CD4-positive, alpha-beta T cell treated with Interleukin-15 for 4 hours (primary cell): ENCODE measurements at places on chromosomes 1 and 21.

DNA sequence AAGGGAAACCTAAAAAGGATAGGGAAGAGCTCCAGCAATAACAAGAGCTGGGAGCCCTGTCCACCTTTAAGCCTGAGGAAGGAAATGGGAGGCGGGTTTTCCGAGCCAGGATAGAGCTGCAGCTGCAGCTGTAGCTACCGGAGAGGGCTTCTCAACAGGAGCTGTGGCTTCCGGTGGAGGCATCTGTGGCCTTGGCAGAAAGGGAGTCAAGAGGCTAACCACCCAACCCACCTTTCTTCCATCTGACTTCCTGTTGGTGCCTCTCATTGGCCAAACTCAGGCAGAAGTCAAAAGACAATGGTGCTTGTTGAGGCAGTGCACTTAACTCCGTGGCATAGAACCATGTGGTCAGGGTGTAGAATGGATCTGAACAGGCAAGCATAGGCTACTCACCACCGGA, 313.1 kb upstream of the DAB1 start:
- DNase-seq: no peak

DNA sequence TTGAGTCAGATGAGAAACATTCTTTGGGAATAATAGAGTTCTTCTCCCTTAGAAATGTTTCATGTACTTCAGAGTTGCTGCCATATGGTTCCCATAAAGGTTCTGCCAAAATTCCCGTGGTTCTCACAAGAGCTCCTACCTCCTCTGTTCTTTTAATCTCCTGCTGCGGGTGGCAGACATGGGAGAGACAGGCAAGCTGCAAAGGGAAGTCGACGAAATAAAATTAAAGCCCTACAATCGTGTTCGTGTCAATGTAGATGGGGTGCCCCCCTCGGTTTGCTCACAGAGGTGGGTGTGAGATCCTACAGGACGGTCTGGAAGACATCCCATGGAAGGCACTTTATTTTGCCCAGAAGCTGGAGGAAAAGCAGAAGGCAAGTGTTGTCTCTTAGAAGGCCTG, 276.0 kb downstream of the RWDD3 start:
- no peak for DNase-seq

DNA sequence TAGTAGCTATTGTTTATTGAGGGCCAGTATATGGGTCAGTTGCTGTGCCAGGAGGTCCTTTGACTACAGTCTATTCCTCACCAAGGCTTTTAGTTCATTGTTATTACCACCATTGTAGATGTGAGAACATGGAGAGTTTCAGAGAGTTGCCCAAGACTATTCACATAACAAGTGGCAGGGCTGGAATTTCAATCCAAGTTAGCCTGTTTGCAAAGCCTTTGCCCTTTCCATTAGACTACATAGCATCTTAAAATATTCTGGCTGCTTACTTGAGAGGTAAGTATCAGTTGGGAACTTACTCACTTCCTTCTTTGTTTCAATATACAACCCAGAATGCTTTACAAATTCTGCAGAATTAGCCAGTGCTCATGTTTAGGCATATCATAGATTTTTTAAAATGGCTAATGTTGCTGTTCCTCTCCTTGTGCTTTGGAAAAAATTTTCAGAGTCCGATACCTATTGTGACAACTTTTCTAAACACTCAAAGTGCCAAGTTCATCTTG, 141.2 kb downstream of the FGGY start:
- DNase-seq: no peak

- DNase-seq: no peak
Measured at GRCh38 chr21:32819694-32820093, 48.1 kb upstream of the PAXBP1 start.

DNA sequence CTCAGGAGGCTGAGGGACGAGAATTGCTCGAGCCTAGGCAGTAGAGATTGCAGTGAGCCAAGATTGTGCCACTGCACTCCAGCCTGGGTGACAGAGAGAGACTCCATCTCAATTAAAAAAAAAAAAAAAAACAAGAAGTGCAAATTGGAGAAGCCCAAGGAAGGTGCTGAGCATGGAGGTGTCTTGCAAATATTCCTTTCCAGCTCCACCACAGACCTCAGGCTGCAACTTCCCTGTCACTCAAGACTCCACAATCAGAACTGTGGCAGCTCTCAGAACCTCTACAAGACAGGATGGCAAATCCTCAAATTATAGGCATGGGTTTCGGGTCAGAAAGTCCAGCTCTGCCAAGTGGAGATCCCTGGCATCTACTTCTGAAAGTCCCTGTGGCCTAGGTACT, 104.4 kb upstream of the TIAM1 start:
- no peak for DNase-seq

DNA sequence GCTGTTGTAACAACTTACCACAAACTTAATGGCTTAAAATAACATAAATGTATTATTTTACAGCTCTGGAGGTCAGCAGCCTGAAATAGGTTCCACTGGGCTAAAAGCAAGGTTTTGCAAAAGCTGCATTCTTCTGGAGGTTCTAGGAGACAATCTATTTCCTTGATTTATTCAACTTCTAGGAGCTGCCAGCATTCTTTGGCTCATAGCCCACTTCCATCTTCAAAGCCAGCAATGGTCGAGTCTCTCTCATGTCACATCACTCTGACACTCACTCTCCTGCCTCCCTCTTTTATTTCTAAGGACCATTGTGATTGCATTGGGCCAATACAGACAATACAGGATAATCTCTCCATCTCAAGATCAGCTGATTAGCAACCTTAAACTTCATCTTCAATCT, 15.1 kb upstream of the FOXJ3 start:
- DNase-seq: no peak

DNA sequence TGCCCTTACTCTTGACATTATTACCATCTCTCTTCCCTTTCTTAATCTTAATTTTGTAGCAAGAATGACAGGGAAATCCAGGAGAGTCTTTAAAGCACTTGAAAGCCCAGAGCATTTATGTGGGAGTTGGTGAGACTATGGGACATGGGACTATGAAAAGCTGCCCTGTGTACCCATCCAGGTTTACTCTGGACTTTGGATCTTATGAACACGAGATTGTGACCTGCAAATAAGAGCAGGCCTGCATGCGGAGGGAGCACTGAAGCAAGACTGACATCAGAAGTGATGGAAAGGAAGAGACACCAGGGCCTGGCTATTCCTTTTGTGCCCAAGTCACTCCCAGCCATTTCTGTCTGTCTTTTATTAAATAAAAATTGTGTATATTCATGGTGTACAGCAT, 209.6 kb downstream of the NUF2 start:
- no peak for DNase-seq

GRCh38 chr1:151267760-151268159, 13.2 kb downstream of the PSMD4 start:
- DNase-seq: no peak

GRCh38 chr1:201291916-201292315, 8.6 kb downstream of the PKP1 start:
- DNase-seq: no peak

DNA sequence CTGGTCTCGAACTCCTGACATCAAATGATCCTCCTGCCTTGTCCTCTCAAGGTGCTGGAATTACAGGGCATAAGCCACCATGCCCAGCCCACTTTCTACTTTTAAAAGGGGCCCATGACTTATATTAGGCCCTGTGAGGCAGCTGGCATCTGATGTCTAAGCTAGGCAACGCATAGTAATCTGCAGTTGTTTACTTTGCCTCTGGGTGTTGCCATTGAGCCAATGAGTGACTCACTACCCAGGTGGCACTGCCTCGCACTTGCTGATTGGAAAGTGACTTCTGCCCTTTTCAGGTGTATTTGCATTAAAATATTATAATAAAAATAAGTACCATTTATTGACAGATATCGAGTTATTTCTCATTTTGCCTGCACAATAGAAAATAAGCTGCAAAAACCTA, 84.9 kb downstream of the KIF14 start:
- peak; percentile 10 for DNase-seq

DNA sequence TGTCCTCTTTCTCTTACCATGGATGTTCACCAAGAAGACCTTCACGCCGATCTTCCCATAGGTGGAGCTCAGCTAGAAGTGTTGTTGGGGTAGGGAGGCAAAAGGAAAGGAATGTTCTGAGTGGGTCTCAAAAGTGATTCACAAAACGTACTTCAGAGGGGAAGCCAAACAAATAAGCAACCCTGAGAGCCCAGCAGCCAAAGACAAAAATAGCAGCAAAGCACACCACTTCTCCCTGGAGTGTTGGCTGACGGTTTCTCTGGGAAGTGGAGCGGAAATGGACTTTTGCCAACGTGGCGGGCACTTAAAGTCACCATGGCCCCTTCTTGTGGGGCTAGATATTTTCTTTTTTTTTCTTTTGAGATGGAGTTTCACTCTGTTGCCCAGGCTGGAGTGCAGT, 23.1 kb downstream of the SLC26A9 start:
- no peak for DNase-seq

DNA sequence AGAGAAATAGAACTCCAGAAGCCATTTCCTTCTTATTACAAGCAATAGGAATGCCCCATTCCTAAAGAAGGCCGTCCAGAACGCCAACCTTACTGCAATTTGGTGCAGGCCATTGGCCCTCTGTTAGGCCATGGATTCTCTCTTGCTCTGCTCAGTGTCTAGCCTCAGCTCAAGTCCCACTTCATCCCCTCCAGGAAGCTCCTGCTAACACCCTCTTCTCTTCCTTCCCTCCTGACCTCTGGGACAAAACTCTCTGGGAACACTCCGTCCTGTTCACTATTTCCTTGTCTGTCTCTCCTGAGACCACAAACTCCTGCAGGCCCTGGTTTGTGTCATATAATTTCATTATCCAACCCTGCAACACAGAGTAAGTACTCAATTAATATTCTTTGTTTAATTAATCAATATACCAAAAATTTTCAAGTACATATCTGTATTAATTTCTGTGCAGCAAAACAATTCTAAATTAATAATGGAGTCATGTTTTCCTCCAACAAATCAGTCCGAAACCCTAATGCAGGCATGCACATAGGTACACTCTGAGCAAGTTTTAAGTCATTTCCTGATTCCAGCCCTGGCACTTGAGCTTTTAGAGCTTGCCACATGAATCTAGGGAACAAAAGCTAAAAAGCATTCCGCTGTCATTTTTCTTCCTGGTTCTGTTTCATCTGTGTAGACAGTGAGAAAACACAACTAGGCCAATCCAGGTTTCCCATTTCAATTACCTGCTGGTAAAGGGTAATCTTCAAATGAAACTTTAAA, 245.3 kb downstream of the SETD4 start:
- no peak for DNase-seq

- no peak for DNase-seq
Measured at GRCh38 chr1:74584185-74584584, 71.8 kb upstream of the LRRC53 start.

DNA sequence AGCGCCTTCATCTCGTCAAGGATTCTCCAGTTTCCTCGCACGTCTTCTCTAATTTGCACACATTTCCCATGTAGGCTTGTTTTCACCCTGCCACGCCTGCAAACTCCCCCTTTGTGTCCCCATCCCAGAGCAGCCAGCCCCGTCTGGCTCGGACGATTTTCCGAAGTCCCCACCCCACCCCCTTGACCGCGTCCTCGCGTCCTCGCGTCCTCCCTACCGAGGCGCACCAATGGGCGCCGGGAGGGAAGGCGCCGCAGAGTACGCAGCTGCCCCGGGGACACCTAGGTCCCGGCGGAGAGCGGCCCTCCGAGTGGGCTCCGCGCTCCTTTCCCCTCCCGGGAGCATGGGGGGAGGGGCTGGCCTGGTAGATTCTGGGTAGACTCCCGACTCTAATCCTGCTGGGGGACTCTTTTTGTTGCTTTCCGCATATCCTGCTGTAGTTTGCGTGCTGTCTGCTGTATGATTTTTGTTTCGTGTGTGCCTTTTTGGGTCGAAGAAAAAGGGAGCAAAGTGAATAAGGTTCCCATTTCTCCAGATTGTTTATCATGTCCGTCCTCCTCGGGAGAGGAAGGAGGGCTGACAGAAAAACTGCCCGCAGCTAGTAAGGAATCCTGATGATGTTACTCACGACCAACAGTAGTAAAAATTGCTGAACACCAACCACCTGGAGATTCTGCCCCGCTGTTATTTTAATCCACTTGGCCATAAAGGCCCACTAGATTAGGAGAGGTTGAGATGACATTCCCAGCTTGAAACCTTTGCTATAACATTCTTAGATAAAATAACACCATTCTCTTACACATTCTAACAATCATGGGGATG, 1.5 kb downstream of the CACHD1 start:
- no peak for DNase-seq

GRCh38 chr1:168734946-168735345, 5.9 kb upstream of the DPT start:
- DNase-seq: no peak

DNA sequence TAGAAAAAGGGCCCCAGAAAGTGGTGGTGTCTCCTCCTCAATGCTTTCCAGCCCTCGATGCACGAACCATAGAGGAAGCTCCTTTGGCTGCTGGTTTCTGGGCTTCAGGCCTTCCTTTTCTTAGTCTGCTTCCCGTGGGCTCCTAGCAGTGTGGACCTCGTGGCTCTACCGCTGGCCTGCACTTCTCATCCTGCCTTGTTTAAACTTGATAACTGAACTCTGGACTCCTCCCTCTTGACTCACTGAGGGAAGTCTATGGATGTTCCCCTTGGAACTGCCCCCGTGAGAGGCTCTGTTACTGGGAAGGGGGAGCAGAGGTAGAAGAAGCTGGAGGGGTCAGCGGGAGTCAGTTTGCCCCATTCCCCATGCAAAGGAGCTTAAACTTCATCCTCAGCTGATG, 75.3 kb upstream of the WDR26 start:
- DNase-seq: no peak

GRCh38 chr1:40363721-40364120, 9.8 kb upstream of the SMAP2 start:
- no peak for DNase-seq

- no peak for DNase-seq
Measured at GRCh38 chr1:41261926-41262618, 20.0 kb upstream of the SCMH1 start.

GRCh38 chr1:116163533-116163932, 52.3 kb downstream of the MAB21L3 start:
- DNase-seq: no peak

- DNase-seq: peak; percentile 36
Measured at GRCh38 chr1:42176902-42177519, 12.5 kb upstream of the GUCA2A start.
